ENCODE measurements at places on chromosomes 2 and 18.

- DNase-seq: no peak
These were observed 78.2 kb downstream of the DYSF start for GRCh38 chr2:71531522-71532047.

DNA sequence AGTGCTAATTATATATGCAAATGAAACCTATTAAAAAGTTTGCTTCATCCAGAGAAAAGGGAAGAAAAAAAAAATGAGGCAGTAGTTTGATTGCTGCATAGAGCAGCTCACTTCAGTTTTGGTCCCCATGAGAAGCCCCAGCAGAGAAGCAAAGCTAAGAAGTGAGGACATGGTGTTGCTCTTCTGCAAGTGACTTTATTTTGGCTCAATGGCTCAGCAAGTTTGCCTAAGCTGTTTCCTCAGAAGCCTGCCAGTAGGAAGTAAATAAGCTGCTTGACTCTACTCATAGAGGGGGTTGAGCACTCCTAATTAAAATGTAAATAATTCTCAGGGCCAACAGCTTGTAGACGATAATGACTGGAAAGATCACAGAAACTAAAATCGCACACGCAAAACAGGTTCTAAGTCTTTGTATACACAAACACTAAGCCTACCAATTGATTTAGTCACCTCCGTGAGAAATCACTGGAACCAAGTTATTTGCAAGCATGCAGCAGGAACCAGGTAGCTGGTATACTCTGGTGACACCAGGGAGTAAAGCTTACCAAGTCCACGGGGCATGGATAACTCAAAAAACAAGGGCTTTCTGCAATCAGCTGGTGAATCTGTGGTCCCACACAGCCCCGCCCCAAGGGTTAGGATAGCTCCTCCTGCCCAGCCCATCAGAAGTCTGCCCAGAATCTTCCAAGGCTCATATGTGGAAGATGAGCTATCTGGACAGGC lies 39.7 kb upstream of the NABP1 start:
- DNase-seq: no peak

- no peak for DNase-seq
These were observed 487.2 kb downstream of the GALR1 start for GRCh38 chr18:77736842-77737241.

DNA sequence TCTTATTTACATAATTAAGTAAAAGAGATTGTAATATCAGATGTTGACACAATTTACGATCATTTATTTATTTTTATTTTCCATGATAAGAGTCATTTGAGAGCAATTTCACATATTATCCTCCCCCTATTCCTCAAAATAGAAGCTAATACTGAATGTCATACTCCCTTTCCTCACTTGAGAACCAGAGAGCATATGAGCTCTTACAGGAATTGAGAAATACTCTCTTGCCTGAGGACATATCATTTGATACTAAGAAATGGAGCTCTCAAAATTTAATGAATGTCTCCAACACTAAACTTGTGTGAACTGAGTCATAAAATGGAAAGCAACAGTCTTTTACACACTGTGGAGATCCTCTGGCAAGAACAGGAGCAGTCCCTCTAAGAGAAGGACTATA lies 68.5 kb upstream of the CHST9 start:
- DNase-seq: no peak

DNA sequence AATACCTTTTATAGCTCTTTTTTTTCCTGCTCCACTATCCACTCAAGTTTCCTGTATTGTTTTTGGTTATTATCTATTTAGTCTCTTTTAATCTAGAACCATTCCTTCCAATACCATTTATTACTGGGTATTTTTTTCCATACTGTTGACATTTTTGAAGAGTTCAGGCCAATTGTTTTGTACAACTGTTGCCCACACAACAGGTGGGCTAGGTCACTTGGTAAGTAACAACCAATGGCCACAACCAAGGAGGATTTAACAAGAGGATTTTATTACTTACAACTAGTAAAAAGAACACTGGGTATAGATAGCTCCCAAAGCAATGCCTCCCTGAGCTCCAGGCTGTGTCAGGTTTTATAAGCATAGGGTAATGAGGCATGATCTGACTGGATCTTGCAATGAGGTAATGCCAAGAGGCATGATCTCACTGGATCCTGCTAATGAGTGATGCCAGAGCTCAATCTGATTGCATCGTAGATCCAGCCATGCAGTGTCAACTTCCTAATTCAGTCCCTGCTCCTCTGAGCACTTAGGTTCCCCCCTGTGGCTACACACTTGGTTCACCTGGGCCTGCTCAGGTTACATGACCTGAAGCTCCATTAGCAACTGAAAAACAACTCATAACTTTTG lies 7.1 kb upstream of the CEP68 start:
- DNase-seq: no peak

GRCh38 chr2:68200157-68200787 lies 42.6 kb downstream of the PNO1 start:
- DNase-seq: no peak

GRCh38 chr18:63832470-63832869 lies 55.0 kb upstream of the SERPINB2 start:
- DNase-seq: no peak

DNA sequence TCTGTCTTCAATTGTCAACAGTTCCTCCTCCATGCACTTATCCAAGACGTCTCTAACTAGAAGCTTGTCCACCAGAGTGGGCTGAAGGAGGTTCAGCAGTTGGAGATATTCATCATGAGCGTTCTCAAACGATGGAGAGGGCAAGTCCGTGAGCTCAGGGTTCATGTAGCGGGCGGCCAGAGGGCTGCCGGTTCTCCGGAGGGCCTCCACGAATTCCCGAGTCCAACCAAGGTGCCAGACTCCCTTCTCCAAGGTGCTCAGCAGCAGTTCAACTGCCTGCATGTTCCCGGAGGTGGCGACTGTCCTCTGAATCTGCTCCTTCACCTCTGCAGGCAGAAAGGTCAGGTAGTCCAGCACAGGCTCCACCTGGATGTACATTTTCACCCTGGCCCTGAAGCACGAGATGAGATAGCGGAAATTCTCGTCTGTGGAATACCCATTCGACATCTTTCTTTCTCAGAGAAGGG lies 590 bp downstream of the IFIH1 start:
- DNase-seq: no peak

GRCh38 chr2:62736899-62737559 lies 31.5 kb downstream of the EHBP1 start:
- no peak for DNase-seq

GRCh38 chr2:54574107-54574859 lies 118.2 kb downstream of the SPTBN1 start:
- peak; percentile 42 for DNase-seq

- DNase-seq: no peak
These were observed 66.4 kb downstream of the MRPS9 start for GRCh38 chr2:105104208-105104731.

DNA sequence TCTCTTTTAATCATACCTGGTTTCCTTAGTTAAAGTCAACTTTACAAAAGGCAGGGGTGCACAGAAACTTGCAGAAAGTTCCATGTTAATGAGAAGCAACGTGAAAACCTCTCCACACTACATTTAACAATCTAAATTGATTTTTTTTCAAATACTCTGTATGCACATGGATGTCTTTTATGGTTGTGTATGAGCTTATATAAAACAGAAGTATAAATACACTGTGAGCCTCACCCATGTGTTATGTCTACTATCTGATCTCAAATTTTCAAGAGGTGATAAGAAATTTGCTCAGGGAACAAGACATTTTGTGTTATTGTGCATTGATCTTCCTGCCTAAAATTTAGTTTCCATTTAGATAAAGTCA lies 617.6 kb downstream of the ADCYAP1 start:
- no peak for DNase-seq

DNA sequence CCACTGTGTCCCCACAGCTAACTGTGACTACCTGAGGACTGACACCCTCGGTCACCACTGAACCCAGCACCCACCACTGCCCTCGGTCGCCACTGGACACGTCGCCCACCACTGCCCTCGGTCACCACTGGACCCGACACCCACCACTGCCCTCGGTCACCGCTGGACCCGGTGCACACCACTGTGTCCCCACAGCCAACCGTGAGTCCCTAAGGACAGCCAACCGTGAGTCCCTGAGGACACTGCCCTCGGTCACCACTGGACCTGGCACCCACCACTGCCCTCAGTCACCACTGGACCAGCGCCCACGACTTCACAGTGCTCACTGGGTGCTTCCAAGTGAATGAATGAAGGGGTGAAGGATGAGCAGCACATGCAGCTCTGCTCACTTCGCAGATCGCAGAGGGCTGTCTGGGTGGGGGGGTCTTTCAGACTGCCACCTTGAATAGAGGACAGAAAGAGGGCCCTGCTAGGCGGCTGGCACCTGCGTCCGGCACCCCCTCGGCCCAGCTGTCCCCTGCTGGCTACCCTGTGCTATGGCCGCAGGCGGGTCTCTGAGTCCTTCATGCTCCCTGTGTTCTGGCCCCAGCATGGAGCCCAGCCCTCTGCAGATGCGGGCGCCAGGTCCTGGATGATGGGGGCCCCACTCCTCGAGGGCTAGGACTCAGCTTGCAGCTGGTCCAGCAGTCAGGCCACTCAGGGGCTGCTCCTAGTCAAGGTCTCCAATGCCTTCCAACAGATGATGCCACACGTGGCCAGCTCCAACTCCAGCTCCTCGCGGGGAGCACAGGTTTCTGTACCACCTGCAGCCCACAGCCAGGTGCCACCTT lies 51.4 kb upstream of the GPC1 start:
- DNase-seq: no peak

DNA sequence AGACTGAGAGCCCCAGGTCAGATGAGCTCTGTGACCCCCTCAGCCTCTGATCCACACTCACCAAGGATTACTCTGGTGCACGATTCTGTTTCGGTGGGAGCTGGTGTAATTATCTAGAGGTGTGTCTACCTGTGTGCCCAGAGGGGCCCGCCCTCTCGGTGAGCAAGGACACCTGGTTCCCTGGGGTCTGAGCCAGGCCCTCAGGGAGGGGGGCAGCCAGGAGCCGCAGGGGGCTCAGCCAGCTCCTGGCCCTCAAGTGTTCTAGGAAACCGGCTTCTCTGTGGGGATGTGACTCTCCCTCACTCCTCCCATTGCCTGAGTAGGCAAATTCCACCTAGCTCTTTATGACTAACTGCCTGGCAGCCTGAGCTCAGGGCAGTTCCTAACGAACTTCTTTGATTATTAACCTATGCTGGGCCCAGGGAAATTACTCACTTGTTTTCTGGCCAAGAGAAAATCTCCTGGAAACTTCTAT lies 17.4 kb downstream of the AGAP1 start:
- no peak for DNase-seq

- DNase-seq: peak; percentile 22
These were observed 40.1 kb downstream of the ODC1 start for GRCh38 chr2:10407841-10408648.

DNA sequence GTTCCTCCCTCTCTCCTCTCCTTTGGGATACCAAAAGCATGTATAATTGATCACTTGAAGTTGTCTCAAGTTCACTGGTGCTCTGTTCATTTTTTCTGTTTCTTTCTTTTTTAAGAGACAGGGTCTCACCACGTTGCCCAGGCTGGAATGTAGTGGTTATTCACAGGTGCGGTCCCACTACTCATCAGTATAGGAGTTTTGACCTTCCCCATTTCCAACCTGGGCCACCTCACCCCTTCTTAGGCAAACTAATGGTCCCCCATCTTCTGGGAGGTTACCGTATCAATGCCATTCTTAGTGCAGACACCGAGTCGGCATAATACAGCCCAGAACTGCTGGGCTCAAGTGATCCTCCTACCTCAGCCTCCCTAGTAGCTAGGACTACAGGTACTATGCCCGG lies 31.3 kb upstream of the TMEM247 start:
- DNase-seq: no peak

- no peak for DNase-seq
These were observed 42.0 kb downstream of the COL5A2 start for GRCh38 chr2:189137519-189137918.

DNA sequence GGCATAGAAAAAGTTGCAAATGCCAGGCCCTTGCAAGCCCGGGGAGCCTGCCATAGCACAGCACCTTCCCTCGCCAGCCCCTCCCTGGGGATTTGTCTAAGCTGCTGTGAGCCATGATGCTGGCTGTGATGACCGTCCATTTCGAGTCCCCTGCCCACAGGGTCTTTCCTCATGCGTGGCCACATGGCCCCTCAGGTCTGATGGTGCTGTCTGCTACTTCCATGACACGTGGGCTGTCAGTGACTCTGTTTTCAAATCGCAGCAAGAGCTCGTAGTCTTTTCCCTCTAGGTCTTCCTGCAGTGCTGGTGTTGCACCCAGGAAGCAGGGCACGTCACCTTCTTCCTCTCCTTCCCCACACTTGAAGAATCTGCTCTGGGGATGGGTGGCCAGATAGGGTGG lies 15.5 kb upstream of the GNAL start:
- no peak for DNase-seq

DNA sequence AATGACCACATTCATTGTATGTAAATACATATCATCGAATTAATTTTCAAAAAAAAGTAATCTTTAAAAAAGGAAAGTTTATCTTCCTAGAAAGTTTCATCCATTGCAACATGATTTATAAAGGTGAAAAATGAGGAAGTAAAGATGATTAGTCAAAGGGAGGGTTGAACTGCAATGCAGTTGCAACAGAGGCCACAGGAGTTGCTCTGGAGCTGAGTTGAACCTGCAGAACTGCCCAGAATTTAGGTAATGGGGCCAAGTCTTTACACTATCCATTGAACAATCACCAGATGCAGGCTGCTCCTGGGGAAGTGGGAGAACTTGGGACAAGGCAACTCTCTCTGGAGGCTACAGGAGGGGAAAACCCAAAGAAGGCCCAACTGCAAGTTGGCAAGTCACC lies 390.7 kb downstream of the METTL4 start:
- no peak for DNase-seq

- DNase-seq: no peak
These were observed 465 bp upstream of the PLEKHA3 start for GRCh38 chr2:178479758-178480226.

DNA sequence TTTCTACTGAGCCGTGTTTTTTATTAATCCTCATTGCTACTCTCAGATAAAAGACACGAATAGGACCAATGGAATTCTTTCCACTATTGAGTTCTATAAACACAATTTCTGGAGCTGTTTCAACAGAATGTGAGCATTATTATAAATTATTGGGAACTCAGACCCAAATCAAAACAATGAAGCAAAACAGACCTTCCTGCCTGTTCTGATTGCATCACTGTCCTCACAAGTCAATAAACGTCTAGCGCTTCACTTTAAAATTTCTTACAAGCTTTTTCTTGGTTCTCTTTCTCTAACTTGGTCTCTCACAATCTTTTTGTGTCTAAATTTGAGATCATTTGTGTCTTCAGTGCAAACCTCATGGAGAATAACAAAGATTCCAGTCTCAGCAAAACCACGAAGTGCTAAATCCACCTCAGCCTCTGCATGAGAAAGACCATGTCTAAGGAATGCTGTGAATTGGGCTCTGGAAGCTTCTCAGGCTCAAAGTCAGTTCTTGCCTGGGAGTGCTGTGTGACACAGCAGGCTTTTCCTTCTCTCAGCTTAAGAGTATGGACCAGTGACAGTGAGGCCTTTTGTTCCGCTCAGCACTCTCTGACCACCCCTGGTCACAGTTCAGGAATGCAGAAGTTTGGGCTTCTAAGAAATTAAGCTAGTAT lies 22.8 kb downstream of the ARHGAP28 start:
- no peak for DNase-seq

DNA sequence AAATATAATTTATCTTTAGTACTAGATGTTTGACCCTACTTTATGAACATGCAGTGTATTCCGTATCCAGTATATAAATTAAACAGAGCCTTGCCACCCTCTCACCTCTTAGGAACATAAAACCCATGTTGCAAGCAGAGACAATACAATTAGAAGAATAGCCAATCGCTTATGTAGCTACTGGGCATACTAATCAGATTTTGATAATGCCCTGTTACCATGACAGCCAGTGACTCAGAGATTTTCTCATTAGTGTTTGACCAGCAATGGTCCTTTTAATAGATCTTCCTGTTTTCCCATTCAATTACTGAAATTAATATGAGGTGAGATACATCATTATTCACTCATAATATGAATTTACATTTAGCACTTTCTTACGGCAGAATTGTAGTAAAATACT lies 547.3 kb upstream of the VWC2L start:
- no peak for DNase-seq

All from stimulated activated CD8-positive, alpha-beta memory T cell treated with anti-CD3 and anti-CD28 coated beads, Interleukin-7, amount 100 ng/mL, for 1 hour (primary cell).